ENCODE measurements at places on chromosomes 2 and 18.

GRCh38 chr18:29488617-29489016 lies 1311.7 kb upstream of the CDH2 start:
- no peak for DNase-seq

DNA sequence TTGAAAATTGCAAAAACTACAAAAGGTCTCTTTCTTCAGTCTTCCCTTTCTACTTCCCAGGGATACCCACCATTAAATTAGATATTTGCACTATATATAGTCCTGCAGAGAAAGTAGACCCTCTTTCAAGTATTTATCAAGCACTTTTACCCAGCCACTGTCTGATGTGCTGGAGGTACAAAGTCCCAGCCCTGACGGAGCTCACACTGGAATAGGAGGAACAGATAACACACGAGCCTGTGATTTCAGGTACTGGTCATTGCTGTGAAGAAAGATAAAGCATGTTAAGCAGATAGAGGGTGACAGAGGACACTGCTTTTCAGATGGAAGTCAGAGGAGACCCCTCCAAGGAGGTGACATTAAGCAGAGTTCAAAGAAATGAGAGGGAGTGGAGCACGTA lies 19.6 kb downstream of the SEC11C start:
- no peak for DNase-seq

- no peak for DNase-seq
Measured at GRCh38 chr18:30245766-30246455, 796.6 kb downstream of the DSC3 start.

GRCh38 chr18:57439609-57439968 lies 4.4 kb downstream of the ONECUT2 start:
- DNase-seq: no peak

GRCh38 chr2:135320465-135321355 lies 210.3 kb downstream of the ZRANB3 start:
- DNase-seq: no peak

GRCh38 chr18:57220480-57220879 lies 73.6 kb downstream of the BOD1L2 start:
- DNase-seq: no peak

- DNase-seq: no peak
Measured at GRCh38 chr18:41022484-41022883, 932.5 kb upstream of the PIK3C3 start.

DNA sequence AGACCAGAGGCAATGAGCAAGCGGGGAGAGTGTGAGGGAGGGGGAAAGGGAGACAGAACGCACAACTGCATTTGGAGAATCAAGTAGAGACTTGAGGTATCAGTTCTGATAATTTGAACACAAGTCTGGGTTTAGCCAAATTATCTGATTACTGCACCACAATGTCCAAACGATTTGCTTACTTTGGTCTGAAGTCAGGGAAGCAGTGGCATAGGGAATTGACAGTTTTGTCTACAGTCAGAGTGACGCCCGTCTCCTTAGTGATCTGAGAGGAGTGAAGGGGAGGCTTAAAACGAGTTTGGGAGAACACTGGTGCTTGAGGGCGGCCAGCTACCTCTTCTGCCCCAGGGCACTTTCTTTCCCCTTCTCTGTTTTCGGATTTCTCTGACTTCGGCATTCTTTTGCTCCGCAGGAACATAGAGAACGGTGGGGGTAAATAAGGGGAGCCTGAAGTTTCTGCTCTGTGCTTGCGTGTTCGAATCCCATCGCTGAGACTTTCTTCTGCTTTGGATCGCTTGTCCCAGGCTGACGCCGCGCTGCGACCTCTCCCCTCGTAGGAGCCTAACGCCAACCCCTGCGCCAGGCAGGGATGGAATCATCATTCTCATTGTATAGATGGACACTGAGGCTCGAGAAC lies 2.9 kb upstream of the DLX2 start:
- DNase-seq: no peak

DNA sequence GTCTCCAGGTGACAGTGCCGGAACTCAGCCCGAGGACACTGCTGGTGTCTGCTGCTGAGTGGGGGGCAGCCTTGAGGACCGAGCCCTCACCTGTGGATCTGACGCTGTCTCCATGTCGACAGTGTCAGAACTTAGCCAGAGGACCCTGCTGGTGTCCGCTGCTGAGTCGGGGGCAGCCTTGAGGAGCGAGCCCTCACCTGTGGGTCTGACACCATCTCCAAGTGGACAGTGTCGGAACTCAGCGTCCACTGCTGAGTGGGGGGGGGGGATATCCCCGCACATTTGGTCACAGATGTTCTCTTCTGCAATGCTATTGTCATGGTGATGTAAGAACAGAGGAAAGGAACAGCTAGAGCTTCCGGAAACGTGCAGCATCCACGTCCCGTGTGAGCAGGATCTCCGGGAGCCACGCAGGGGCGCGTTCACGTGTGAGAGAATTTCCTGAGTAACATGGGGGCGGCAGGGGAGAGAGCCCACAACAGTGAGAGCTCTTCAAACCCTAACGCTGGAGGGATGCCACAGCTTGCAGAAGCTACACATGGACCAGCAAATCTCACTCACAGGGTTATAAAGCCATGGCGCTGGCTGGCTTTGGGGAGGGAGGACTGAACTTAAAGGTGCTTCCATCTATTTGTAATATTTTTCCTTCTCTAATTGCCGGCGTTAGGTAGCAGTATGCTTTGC lies 250.7 kb upstream of the SALL3 start:
- DNase-seq: no peak
